Stimulated activated CD4-positive, alpha-beta T cell treated with anti-CD3 and anti-CD28 coated beads, Interleukin-15, amount 100 ng/mL, for 24 hours (primary cell): ENCODE measurements at places on chromosomes 1 and 21.

GRCh38 chr1:5189384-5189783 lies 535.0 kb downstream of the AJAP1 start:
- no peak for DNase-seq

- no peak for DNase-seq
Measured at GRCh38 chr1:43422995-43423671, 30.6 kb downstream of the HYI start.

GRCh38 chr1:88074661-88075060 lies 609.4 kb upstream of the PKN2 start:
- no peak for DNase-seq

DNA sequence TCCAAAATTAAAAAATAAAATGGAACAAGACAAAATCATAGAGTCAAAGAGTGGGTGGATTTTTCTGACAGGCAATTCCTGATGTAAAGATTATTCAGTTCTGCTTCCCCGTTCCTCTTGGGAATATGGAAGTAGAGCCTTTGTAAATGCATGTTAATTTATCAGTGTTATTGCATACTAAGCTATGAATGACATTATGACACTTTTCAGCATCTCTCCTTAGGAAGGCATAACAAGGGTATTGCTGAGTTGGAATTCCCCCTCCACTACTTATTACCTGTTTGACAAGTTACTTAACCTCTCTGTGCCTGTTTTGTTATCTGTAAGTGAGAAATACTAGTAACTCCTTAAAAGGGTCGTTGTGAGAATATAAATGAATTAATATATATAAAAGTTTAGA lies 640.4 kb downstream of the LMO4 start:
- no peak for DNase-seq

DNA sequence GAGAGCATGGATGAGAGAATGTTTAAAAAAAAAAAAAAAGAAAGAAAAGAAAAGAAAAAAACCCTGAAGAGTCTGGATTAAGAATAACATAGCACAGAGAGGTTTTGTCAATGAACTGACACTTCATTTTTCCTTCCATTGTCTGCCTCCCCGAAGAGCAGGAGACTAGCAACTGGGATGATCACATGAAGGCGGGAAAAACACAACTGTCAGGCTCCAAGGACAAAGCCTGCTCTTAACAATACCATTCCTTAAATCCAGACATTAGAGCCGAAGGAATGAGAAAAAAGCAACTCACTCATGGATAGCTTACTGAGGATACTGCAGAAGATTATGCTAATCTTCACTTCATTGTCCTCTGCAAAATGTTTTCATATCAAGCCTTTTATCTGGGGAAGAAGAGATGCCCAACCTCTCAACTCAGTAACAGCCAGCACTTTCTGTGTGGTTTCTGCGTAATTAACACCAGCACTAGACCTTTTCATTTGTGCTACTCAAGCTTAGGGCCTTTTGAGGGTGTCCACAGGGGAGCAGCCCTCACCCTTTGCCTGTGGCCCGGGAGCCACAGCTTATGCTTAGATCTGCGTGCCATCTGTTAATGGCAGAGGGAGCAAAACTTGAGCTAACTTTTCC lies 182.3 kb downstream of the BARHL2 start:
- DNase-seq = no peak

DNA sequence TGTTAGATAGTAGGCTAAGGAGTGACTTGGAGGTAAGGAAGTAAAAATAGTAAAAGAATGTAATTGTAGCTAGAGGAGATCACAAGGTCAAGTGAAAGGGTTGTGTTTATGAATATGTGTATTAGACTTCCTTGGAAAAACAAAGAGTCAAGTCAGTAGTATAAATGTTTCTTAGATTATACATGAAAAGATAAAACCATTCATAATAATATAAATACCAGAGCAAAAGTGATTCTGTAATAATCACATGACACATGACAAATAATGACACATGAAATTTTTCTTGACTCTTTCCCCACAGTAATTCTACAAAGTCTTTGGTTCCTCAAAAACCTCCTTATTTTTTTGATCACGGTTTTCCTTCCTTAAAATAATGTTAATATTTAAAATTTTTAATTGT lies 56.4 kb downstream of the IVNS1ABP start:
- no peak for DNase-seq

- DNase-seq = no peak
Measured at GRCh38 chr1:109497449-109498160, 3.7 kb downstream of the CYB561D1 start.

GRCh38 chr1:117971777-117972176 lies 42.2 kb downstream of the WDR3 start:
- no peak for DNase-seq

DNA sequence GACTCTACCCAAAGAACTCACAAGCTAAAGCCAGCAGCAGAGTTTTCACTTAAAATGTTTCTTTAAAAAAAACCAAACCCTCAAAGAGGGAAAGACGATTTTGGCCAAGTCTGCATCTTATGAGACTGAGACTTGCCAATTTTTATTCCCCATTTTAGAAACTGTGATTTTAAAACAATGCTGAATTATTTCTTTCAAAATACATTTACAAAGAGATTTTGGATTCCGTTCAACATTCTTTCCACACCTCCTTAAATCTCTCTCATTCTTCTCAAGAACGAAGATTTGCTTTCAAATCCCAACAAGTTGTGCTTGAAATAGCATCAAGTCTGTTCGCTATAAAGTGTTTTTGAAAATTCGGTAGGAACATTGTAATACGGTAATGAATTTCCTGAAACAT lies 133.9 kb upstream of the VANGL1 start:
- DNase-seq = no peak

DNA sequence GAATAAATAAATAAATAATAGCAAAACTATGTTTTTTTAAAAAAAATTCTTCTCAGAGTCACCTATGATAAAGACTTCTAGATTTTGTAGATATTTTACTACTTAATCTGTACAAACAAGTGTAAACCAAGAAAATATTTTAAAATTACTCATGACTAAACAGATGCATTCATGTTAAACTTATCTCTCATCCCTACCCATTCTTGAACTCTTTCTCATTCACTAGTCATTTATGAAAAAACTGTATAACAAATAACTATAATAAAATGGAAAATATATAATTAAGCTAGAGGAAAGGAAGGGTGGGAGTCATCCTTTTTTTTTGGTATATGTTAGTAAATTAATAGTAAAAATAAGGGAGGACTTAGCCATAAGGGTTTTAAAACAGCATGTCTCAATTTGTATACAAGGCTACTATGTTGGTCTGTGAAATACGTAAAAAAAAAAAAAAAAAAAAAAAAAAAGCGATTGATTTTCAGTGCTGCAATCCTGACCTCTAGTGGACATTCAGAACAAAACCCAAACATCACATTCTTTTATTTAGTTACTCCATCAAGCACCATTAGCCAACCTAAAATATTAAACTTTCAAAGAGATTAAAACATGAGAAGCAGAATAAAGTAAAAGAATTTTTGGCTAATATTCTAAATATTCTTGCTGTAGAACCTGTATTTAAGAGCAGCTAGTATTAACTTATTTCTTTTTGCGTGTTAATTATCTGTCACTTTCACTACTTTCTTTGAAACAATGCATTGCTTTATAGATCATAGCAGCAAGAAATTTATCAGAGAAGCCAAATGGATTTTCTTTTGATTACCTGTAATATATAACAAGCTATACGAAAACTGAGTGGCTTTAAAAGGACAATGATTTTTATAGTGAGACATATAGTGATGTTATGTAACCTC lies 255.8 kb upstream of the CACYBP start:
- DNase-seq = no peak

GRCh38 chr1:43199093-43199726 lies 27.1 kb downstream of the CFAP57 start:
- no peak for DNase-seq

DNA sequence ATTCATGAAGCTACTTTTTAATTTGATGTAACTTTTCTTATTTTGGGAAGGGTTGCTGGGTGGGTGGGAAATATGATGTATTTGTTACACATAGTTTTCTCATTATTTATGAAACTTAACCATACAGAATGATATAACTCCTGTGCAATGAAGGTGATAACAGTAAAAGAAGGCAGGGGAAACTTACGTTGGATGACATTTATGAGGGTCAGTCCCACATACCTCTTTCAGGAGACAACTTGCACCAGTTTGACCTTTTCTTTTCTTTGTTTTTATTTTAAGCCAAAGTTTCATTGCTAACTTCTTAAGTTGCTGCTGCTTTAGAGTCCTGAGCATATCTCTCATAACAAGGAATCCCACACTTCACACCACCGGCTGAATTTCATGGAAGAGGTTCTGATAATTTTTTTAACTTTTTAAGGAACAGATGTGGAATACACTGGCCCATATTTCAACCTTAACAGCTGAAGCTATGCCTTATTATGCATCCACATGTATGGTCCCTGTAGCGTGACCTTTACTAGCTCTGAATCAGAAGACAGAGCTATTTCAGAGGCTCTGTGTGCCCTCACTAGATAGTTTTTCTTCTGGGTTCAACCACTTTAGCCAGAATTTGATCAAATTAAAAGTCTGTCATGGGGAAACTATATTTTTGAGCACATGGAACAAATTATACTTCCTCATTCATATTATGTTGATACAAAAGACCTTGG lies 28.0 kb upstream of the KIAA1614 start:
- DNase-seq = no peak

GRCh38 chr1:207884266-207885029 lies 26.5 kb downstream of the CD34 start:
- DNase-seq = no peak

DNA sequence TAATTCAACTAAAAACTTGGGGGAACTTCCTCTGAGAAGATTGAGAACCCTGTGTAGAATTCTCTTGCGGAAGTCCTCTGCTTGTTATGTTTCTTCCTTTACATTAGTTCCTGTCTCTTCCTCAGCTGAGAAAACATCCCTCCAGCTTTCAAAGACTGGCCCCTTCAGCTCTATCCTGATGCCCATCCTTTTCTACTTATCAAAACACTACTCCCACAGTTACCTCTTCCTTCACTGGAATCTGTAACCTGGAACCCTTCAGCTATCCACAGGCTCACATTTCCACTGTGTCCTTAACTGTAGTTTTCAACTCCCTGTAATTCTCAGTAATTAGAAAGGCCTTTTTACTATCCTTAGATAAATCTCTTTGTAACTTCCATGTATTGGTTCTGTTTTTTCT lies 6.0 kb upstream of the DEDD start:
- DNase-seq = no peak

GRCh38 chr1:12692967-12693782 lies 22.7 kb upstream of the AADACL3 start:
- no peak for DNase-seq

- DNase-seq = no peak
Measured at GRCh38 chr1:195958131-195958530, 650.1 kb downstream of the KCNT2 start.
